ENCODE measurements at places on chromosomes 3 and 15.
A peak's percentile ranks its signal among the peaks of the same experiment; 100 is the strongest.

- no peak for DNase-seq
Measured at GRCh38 chr3:171274222-171274621, 186.0 kb downstream of the TNIK start.

GRCh38 chr15:77296773-77297337 is 123.0 kb downstream of the PEAK1 start:
- DNase-seq: no peak

DNA sequence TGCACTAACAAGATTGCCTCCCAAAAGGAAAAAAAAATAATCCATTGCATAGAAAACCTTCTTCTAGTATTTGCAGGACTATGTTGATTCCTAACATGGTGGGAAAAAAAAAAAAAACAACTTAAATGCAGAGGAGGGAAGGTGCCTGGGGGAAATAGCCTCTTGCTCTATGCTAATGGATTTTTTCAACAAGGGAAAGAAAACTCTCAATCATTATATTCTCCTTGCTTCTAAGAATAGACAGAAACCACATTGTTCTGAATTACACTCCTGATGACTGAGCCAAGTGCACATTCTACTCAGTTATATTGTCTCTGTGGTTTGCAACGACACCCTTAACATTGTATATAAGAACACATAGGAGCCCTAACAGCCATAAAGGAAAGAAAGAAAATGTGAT is 760.2 kb downstream of the NAALADL2 start:
- no peak for DNase-seq

GRCh38 chr3:38829404-38829803 is 13.4 kb upstream of the SCN10A start:
- no peak for DNase-seq

DNA sequence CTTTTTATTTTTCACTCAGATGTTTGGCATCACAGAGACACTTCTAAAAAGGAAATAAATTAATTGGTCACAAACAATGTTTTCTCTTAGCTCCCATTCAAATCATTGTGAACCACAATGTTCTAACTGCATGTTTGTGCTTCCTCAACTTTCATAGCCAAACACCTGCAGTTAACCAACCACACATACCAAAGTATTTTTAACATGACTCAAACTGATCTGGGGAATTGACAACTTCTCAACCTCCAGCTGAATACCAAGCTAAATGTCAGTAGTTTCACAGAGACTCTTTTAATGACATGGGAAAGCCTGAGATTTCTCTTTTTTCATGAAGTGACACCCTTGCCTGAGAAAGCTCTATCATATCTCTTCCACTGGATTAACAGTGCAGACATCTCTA is 217.9 kb upstream of the MME start:
- DNase-seq: no peak

DNA sequence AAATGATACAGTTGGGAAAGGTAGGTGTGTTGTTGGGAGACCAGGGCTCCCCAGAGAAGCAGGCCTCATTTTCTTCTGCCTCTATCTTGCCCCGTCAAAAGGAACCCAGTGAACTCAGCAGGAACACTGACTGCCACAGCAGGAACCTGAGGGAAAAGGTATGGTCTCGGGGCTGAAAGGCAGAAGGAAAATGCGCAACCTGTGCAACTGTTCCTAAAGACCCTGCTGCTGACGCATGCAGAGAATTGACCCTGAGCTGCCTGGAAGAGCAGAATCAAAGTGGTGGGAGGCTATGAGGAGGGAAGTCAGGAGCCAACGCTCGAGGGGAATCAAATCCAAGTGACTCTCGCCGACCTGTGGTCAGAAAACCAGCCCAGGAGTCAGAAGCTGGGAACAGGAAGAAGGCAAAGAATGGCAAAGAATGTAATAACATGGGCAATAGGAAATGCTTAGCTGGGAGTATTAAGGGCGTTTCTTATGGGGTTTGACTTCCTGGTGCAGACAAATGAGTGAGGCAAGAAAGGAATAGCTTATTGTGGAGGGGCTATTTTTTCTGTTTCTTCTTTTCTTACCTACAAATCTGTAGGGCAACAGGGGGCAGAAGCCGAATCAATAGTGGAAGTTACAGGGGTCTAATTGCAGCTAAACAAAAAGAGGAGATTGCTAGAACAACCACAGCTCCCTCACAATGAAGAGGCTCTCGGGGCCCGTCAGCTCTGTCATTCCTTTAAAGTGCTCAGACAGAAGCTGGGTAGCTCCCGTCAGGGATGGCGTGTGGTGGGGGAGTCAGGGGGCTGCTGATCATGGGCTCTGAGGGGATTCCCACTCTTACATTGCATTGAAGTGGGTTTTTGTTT is 65.4 kb upstream of the DLG1 start:
- no peak for DNase-seq

GRCh38 chr3:40605960-40606359 is 81.2 kb downstream of the ZNF621 start:
- no peak for DNase-seq

DNA sequence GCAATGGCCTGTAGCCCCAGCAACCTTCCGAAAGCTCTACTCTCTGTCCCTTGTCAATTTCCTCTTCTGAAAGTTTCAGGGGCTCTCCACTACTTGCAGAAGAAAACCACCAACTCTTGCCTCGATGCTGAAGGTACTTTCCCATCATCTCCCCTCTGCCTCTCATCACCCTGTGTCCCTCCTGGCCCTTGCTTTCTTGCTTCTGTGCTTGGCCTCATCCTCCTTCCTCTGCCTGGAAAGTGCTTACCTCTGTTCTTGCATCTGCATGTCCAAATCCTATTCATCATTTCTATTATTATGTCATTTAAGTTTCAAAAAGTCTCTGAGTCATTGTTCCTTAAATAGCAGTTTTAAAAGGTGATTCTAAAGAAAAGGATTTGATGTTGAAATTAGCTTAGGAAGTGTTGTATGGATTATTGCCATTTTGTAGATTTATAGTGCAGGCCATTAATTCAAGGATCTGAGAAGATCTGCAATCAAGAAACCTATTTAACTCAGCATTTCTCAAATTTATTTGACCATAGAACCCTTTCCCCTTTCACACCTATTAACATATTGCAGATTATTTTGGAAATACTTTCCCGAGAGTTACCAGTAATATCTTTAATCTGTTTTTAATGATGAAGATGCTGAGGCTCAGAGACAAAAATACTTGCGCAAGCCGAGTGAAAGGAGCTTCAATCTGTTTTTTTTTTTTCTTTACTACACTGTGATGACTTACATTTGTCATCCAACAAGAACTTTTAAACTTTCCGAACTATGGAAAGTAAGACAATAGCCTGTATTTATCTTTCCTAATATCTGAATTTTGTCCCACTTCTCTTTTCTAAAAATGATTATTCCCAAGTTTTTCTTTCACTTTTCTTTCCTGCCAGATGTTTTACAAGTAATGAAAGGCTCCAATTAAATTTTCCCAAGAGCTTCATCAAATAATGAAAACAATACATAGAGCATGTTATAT is 22.3 kb upstream of the CFAP161 start:
- no peak for DNase-seq

DNA sequence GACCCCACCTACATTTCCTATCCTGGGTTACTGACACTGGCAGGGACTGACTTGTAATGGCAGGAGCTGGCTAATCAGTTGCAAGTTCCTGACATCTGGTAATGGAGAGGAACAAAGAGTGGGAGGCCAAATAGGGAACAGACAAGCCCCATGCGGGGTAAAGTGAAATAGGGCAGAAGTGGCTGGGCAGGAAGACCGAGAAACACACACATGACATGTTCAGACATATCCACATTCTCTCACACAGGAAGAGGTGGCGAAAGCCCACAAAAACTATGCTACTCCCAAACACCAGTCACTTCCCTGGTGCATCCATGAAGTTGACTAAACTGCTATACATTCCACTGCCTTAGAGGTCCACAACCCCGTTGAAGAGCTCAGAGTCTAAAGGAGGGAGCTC is 394.1 kb upstream of the TBL1XR1 start:
- DNase-seq: peak; percentile 20

- DNase-seq: peak; percentile 77
Measured at GRCh38 chr15:44738340-44738984, 2.1 kb downstream of the TRIM69 start.

DNA sequence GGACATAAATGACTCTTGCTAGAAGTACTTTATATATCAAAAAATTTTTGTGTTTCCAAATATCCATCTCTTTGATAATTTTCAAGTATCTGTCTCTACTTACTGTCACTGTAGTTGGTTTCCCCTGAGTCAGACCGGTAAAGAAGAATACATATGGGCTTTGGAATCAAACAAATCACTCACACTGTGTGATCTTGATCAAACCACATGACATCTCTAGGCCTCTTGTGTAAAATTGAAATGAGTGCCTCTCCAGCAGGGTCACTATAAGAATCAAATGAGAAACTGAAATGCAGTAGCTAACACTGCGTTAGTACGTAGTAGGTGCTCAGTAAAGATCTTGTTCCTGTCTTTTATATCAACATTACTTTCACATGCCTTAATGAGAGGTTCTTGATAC is 314.6 kb upstream of the STT3B start:
- no peak for DNase-seq

DNA sequence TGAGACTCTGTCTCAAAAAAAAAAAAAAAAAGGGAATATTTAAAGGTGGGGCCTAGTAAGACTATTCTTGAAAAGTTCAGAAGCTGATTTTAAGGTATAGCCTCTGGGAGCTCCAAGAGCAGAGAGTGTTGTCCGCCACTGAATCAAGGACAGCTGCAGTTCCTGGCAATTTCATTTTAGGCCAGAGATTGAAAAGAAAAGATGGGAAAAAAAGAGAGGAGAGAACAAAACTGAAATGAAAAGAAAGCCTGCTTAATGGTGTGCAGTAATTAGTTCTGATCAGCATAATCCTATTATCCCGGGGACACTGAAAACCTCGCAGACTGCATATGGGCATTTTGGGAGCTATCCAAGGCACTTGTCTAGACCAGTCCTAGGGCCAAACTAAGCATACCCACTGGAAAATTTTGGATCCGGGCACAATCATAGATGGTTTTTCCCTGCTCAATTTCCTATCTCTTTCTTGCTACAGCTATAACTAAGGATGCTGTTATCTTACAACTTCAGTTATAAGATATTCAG is 43.2 kb downstream of the EHHADH start:
- no peak for DNase-seq

DNA sequence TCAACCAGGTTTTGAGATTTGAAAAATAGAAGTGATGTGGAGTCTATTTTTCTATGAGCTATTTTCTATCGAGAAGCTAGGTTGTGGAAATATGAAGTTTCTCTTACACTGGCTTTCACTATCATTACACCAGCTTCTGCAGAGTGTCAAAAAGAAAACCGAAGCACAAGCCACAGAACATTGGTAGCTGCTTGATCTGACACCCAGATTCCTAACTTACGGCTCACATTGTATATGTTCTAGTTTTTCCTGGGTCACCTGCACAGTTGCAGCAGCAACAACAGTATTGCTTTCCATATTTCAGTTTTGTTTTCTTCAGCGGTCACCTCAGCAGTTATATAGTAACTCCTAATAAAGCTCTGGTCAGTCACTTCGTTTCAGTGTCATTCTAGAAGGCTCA is 790.1 kb downstream of the PLOD2 start:
- DNase-seq: no peak

GRCh38 chr3:60010781-60011180 is 961.0 kb upstream of the CFAP20DC start:
- DNase-seq: peak; percentile 24

- DNase-seq: no peak
Measured at GRCh38 chr3:52535411-52536111, 844 bp upstream of the UQCC5 start.

DNA sequence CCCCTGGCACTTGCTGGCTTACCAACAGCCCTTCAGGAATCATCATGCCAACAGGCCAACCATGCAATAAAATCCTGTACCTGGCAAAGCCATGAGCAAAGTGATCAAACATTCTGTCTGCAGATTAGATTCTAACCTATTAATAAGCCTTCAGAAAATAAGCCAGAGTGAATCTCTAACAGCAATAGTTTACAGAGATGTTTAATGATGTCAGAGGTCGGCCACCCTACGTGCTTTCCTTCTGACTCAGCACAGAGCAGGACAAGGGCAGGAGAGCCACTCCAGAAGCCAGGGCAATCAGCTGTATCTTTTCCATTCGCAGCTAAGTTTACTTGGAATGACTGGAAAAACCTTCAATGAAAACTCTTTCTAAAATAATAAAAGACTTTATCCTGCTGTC is 13.1 kb downstream of the COL8A1 start:
- no peak for DNase-seq
